ENCODE measurements at places on chromosomes 2 and 18.

DNA sequence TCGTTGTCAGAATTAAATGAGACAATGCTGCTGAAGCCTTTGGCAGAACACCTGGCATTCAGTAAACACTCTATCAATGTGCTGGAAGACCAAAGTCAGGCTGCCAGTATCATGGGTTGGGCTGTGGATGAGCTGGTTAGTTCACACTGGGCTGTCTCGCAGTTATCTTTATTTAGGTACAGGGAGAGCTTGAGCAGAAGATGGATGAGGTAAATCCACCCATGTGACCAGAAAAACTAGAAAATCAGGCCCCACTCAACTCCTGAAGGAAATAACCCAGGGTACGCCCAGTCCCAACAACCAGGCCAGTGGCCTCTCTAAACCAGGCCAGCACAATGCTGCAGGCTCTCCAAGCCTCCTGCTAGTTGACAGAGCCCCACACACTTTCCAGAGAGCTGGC is 330.3 kb downstream of the TNS1 start:
- DNase-seq: no peak

DNA sequence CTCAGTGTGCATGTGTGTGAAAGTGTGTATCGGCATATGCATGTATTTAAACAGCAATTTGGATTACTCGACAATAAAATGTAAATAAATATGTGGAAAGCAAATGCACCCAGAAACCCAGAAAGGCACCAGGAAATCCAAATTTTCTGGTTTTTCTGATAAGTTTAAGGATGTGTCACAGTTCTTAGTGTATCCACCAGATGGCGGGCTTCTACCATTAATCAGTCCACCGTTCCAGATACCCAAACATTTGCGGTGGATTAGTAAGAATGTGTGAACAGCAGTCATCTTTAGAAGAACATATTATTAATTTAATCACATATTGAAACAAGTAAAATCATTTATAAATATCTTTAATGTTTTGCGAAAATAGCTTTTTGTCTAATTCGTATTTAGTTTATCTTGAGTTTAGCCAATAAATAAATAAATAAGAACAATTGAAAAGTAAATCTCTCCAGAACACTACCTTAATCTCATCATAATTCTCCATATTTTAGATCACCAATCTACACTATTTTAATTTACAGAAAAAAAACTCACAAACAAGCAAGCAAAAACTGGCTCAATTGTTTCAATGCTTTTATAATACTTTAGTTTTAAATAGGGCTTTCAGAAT is 298.9 kb downstream of the DSEL start:
- peak; percentile 29 for DNase-seq

DNA sequence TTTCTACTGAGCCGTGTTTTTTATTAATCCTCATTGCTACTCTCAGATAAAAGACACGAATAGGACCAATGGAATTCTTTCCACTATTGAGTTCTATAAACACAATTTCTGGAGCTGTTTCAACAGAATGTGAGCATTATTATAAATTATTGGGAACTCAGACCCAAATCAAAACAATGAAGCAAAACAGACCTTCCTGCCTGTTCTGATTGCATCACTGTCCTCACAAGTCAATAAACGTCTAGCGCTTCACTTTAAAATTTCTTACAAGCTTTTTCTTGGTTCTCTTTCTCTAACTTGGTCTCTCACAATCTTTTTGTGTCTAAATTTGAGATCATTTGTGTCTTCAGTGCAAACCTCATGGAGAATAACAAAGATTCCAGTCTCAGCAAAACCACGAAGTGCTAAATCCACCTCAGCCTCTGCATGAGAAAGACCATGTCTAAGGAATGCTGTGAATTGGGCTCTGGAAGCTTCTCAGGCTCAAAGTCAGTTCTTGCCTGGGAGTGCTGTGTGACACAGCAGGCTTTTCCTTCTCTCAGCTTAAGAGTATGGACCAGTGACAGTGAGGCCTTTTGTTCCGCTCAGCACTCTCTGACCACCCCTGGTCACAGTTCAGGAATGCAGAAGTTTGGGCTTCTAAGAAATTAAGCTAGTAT is 22.8 kb downstream of the ARHGAP28 start:
- no peak for DNase-seq

DNA sequence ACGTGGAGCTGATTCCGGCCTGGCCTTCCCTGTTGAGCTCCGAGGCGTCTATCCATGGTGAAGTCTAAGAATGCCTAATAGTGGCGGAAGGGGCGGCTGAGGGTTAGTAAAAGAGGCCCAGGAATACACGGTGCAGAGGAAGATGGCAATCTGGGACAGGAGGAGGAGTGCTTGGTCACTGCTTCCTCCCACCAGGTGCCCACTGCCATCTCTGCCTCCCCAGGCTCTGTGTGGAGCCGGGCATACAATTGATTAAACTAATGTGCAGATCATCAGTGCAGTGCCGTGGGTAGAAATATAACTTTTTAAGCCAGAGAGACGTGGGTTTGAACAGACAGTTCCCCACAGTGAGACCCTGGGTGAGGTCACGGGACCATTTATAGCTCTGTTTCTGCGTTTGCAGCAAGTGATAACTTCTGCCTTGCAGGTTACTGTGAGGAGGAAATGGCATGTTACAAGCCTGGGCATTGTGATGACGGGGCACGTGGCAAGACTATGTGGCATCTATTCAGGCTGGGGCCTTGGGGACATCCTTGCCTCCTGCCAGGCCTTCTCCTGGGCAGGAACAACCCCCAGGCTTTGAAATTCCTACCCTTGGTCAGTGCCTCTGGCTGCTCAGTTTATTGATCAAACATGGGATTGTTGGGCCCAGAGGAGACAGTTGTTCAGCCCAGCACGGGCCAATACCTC is 204.9 kb downstream of the ASB1 start:
- DNase-seq: no peak

DNA sequence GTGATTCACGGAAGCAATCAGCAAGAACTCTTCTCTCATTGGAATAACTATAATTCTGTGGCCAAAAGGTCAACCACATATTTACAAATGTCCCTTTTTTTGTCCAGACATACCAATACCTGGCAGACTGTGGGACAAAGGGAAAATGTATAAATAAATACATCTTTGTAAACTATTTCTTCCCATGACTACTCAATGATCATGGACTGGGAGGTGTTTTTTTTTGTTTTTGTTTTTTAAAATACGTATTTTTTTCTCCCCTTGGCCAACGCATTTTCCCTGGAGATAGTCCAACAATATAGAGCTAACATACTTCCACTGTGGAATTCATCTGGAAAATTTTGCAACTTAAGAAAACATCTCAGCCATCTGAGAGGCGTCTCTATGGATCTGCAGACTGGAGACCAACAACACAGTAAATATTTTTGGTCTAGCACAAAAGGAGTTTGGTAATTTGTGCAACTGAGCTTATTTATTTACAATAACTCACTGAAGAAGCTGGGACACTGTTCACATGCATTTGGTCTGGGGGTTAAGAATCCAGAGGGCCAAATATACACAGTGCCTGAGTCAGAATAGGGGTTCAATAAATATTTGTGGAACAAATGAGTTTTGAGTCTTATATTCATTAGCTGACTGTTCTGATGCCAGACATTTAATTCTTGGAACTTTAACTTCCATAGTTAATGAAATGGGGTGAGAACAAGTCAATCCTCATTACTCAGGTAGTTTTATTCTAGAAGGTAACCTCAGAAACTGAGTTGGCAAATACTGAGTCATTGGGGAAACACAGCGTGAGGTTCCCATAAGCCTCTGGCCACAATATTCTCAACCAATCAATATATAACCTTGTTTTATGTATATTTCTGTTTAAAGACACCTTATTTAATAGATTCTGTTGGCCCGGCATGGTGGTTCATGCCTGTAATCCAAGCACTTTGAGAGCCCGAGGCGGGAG is 36.2 kb downstream of the CCBE1 start:
- DNase-seq: no peak

DNA sequence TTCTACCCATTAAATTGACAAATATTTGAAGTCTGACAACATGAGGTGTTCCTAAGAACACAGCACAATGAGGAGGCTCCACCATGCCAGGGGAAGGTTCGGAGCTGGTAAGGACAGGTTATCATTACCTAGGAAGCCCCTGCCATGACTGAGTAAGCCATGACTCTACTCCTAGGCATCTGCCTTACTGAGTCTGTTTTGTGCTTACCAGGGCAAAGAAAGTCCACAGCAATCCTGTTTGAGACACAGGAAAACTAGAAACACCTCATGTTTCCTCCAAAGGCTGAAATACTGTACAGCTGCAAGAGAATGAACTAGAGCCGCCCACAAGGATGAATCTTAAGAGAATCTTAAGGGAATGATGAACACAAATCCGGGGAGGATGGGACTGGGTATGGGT is 11.6 kb downstream of the TGFBRAP1 start:
- DNase-seq: no peak

- no peak for DNase-seq
Observed at GRCh38 chr2:57888463-57888862, 158.1 kb upstream of the VRK2 start.

DNA sequence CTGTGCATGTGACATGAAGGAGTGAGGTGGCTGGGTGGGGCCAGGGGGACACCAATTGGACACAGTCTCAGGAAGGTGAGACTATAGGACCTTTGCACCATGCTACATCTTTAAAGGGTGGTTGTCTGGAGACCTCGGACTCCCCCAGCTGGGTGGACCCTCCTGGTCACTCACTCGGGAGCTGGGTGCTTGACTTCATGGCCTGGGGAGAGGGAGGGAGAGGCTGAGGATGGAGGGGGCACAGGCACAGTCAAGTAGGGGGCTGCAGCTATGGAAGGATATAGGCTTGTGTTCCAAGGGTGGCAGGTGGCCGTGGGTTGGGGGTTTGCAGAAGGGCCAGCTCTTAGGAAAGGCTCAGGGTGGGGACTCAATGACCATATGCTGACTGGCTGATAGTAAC is 7.1 kb upstream of the CELF4 start:
- no peak for DNase-seq

DNA sequence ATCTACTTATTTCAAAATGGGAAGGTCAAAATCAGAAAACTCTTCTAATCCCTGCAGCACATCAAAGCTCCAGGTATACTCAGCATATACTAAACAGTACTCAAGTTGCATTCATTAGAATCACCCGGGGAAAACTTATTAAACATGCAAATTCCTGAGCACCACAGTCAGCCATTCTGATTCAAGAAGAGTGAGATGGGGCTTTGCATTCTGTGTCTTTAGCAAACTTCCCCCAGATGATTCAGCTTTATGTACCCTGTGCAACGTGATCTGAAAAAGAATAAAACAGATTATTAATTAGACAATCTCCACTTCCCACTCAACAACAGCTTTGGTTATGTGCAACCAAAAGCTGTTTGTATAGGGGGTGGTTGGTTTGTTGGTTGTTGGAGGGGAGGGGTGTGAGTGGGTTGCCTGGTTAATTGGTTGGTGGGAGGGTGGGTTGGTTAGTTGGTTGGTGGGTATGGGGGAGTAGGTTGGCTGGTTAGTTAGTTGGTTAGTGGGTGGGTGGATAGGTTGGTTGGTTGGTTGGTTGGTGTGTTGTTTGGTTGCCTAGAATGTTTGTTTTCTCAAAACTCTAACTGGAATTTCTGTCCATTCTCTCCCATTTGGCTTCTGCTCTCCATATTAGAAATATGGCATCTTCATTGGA is 112.5 kb upstream of the AGAP1 start:
- no peak for DNase-seq

GRCh38 chr2:70330476-70330875 is 28.6 kb upstream of the FAM136A start:
- DNase-seq: no peak

DNA sequence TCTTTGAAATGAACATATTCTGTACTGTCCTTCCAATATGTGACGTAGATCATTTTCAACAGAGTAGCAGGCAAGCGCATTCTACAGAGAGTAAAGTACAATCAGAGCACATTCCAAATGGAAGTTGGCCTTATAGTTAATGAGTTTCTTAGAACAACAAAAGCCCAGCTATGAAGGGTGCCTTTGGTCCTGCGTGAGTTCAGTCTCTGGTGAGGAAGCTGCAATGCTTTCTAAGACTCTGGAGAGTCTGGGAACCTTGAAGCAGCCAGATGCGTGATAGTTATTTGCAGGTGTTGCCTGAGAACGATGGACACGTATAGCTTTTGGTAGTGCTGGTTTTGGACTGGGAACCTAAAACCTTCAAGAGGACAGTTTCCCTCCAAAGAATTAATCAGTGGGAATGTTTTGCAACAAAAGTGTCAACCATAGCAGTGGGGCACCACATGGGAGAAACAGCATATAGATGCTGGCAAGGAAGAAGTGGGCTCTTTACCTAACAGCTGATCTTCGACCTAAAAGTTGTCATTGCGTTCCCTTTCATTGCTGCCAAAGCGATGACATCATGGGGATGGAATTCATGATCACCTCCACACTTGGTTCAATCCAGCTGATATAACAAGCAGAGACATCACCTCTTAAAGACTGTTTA is 9.3 kb upstream of the SNORC start:
- no peak for DNase-seq

DNA sequence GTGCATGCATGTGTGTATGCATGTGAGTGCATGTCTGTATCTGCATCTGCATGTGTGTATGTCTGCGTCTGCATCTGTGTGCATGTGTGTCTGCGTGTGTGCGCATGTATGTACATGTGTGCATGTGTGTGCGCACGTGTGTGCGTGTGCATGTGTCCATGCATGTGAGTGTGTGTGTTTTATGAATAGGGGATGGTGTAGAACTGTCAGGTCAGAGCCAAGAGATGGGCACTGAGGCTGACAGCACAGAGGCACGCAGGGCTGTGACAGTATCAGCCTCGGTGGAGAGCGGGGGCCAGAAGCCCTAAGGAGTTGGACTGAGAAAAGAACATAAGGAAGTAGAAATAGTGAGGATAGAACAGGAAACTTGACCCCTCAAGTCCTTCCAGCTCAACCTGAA is 494.0 kb upstream of the MYT1L start:
- no peak for DNase-seq

DNA sequence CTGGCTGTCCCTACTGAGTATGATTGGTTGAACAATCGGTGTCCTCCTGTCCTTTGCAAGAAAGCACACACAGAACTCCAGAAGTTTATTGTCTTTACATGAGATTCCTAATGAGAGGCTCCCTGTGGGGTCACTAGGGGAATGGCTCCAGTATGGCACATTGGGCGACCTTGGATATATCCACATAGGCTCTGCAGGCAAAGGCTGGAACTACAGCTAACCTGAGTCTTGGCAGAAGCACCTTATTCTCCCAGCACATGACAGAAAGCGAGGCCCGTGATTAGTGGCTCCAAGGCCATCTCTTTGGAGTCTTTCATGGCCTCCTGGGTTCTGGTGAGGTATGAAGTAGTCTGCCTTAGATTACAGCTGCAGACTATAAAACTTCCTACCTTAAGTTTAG is 49.0 kb downstream of the ZDBF2 start:
- no peak for DNase-seq

- DNase-seq: no peak
Observed at GRCh38 chr2:240227538-240228428, 87.3 kb upstream of the OTOS start.

DNA sequence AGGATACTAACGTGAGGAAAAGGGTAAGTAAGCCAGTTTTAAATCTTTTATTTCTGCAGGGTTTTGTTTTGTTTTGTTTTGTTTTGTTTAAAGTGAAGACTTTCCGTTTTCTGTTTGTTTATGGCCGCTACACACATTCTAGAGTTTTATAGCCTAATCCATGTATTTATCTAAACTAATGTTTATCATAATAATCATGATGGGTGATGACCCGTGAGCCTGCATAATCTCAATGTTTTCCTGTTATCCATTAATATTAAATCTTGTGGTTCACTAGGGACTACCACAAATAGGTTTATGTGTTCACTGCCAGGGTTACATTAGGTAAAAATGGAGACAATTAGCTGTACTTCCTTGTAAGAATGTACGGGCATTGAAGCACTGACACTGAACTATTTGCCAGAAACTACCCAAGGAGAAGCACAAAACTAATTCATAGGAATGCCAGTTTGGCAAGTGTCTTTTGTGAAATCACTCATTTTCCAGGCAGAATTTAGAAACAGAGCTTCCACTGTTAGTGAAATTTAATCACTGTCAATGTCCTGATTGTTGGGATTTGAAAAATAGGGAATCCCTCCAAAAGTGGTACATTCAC is 574.8 kb downstream of the LRP1B start:
- no peak for DNase-seq

Data from NCI-H1092 (cell line).